RPMI7951 (cell line): ENCODE measurements at places on chromosomes 3 and 15. TPM values are rescaled to one million over a fixed set of nuclear protein-coding genes. Genes with fewer than 3 reads are reported as not detected.
A peak's percentile ranks its signal among the peaks of the same experiment; 100 is the strongest.

DNA sequence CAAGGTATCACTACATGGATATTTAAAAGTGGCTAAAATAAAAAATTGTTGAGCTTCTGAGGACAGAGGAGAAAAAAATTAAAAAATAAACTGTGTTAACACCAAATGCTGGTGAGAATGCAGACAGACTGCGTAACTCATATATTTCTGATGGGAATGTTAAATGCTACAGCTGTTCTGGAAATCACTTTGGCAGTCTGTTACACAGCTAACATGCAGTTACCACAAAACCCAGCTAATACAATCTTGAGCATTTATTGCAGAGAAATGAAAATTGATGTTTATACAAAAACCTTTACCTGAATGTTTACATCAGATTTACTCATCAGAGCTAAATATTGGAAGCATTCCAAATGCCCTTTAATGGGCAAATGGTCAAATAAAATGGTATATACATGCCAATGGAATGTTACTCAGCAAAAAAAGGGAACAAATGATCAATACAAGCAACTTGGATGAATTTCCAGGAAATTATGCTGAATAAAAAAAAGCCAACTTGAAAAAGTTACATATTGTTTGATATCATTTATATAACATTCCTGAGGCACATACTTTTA lies 24.6 kb downstream of the MNS1 start:
- no peak for DNase-seq

GRCh38 chr3:174636451-174636850 lies 222.7 kb upstream of the NAALADL2 start:
- no peak for DNase-seq

DNA sequence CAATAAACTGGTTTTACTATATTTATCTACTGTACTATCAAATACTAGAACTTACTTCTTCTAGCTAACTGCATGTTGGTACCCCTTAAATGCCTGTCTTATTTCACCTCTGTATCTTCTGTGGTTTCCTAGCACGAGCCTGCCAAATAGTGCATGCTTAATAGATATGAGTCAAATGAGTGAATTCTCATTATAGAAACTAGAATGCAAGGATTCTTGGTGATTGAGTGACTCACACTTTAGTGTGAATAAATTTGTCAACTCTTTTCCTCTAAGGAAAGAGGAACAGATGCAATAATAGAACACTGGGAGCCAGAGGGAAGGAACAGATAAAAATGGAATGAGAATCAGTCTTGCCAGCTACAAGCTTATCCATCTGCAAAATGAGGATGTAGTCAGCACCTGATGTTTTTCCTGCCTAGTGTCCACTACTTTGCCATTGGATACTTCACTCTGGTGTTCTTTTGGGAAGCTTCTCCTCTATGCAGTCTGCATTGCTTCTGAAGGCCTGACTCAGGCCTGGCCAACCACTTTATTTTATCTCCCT lies 189.1 kb upstream of the CADPS start:
- no peak for DNase-seq

Gene PLSCR4
- 3.8 and 7.3 TPM in 2 replicates for total RNA-seq

Gene GOLGA6L9
- 1.9 TPM in 2 replicates for total RNA-seq

Gene DZIP1L
- 7.4 and 11.1 TPM in 2 replicates for total RNA-seq

DNA sequence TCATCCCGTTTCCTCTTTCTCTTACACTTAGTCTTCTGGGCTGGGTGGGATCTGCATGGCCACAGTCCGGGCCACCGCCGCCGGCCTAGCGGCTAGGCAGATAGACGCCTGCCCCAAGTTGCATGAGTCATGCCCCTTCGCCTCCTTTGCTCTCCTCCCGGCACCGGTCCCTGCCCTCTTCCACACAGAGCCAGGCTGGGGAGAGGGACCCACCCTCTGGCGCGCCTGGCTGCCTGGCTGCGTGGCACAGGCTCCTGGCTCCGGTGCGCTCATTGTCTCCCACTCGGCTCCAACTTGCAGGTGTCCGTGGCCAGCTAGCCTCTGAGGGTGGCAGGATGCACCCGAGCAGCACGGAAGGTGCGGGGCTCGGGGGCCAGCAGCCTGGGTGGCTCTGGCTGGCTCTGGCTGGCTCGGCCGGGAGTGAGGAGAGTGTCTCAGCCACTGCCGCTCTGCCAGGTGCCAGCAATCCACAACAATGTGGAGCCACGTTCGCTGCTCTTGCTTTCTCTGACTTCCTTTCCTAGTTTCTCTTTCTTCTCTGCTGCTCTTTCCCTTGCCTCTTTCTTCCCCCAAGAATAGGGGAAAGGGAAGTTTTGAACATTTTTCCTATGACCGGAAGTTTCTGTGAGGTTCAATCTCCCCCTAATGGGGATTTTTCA lies 22.4 kb upstream of the MTHFS start:
- DNase-seq: no peak

- DNase-seq: peak; percentile 98
These were observed 57.8 kb upstream of the HRH1 start for GRCh38 chr3:11096266-11097139.

- DNase-seq: peak; percentile 47
These were observed 808 bp downstream of the BCL6 start for GRCh38 chr3:187744169-187745151.

GRCh38 chr3:112770032-112770626 lies 76.5 kb downstream of the CD200R1L start:
- peak; percentile 64 for DNase-seq

Gene AHSG
- not detected in 2 replicates for total RNA-seq

GRCh38 chr15:98734466-98735199 lies 86.3 kb downstream of the IGF1R start:
- DNase-seq: no peak

DNA sequence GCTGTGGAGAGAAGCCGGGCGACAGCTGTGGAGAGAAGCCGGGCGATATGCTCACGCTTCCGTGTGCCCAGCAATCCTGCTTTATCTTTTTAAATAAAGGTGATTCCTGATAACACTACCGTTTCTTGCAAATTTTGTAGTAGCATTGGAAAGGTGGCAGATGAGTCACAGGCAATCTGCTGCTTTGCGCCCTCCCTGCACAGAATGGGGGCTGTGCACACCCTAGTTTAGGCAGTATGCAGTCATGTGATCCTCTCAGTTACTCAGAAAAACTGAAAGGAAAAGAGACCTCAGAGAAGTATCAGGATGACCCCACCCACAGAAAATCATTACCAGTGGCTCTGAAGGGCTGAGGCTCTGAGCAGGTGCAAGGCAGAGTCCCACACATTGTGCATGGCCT lies 24.9 kb upstream of the TMCC1 start:
- no peak for DNase-seq

Gene NAALADL2
- 0.36 and 0.78 TPM in 2 replicates for total RNA-seq

Gene GOLGA6D
- total RNA-seq: not detected in 2 replicates

DNA sequence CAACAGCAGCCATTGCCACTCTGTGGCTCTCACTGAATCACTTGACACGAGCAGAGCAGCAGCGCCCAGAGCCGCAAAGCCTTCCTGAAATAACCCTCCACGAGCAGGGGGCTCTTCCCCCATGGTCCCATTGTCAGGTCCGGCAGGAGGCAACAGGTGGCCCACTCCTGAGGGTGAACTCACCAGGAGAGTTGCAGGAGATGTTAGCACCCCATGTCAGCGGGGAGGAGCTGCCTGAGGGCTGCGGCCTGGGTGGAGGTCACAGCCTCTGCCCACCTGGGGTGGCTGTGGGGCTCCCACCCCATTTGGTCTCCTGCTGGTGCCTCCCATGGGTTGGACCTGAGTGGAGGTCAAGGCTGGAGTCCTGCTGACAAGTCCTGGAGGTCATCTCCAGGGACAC lies 12.3 kb upstream of the C3orf22 start:
- no peak for DNase-seq

GRCh38 chr15:26891448-26892181 lies 24.8 kb downstream of the GABRA5 start:
- DNase-seq: peak; percentile 54

DNA sequence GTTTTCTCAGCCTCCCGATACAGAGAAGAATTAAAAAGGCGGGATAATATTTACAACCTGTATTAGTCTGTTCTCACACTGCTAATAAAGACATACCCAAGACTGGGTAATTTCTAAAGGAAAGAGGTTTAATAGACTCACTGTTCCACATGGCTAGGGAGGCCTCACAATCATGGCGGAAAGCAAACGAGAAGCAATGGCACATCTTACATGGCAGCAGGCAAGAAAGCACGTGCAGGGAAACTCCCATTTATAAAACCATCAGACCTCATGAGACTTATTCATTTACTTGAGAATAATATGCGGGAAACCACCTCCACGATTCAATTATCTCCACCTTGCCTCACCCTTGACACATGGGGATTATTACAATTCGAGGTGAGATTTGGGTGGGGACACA lies 27.5 kb upstream of the RPL39L start:
- no peak for DNase-seq

- no peak for DNase-seq
These were observed 12.7 kb downstream of the SPSB4 start for GRCh38 chr3:141063831-141064230.

GRCh38 chr3:84724877-84725276 lies 233.9 kb upstream of the CADM2 start:
- peak; percentile 58 for DNase-seq

- no peak for DNase-seq
These were observed 158.9 kb upstream of the LPP start for GRCh38 chr3:187995043-187995400.

GRCh38 chr3:127209840-127210653 lies 17.1 kb downstream of the PRR23E start:
- DNase-seq: no peak

- DNase-seq: no peak
These were observed 8.3 kb downstream of the ANXA2 start for GRCh38 chr15:60389261-60390077.

Gene MAP3K13
- 31.0 and 33.1 TPM in 2 replicates for total RNA-seq

- DNase-seq: no peak
These were observed 48.8 kb upstream of the SRGAP3 start for GRCh38 chr3:9298236-9298635.

Gene ESYT3
- 0.12 and 0.20 TPM in 2 replicates for total RNA-seq

Gene HRH1
- 18.8 and 22.6 TPM in 2 replicates for total RNA-seq

DNA sequence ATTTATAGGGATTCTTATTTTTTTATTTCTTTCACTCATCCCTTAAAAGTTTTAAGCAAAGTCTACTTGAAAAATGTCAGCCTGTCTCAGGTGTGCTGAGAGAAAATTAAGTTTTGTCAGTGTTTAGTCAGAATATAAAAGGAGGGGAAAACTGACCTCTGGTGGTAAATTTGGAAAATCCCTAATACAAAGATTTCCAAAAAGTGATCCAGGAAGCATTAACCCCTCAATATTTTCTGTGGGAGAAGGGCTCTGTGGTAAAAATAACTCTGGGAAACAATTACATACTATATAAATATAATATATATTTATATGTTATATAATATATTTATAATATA lies 41.0 kb upstream of the FRMD4B start:
- no peak for DNase-seq

- DNase-seq: peak; percentile 62
These were observed 528.2 kb downstream of the ZIC1 start for GRCh38 chr3:147937341-147937740.

Gene GPR62
- total RNA-seq: not detected in 2 replicates

GRCh38 chr3:156492801-156493261 lies 62.1 kb downstream of the SSR3 start:
- DNase-seq: peak; percentile 77

GRCh38 chr3:171838218-171838720 lies 4.9 kb upstream of the TMEM212 start:
- DNase-seq: peak; percentile 88

- peak; percentile 60 for DNase-seq
These were observed 3.1 kb upstream of the CFAP20DC start for GRCh38 chr3:59052803-59053411.

Gene RASA2
- total RNA-seq: 14.5 and 16.1 TPM in 2 replicates

Gene KLHL40
- total RNA-seq: not detected in 2 replicates

Gene C3orf20
- not detected in 2 replicates for total RNA-seq

DNA sequence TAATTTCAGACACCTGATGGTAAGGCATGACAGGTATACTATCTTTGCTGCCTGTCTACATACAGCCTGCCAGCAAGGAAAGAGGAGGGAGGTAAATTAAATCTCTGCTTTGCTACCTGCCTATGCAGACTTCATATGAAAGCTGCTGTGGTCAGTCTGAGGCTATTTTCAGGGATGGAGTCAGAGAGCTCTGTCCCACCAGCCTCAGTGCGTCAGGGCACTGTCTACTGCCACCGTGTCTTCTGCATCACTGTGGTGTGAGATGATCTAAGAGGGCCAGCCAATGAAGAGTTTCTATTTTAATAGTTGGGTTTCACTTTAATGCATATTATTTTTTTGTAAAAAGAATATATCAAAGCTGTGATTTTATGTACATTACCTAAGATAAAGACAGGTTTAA lies 125.6 kb downstream of the CADPS start:
- DNase-seq: no peak

- no peak for DNase-seq
These were observed 20.7 kb upstream of the TIMP4 start for GRCh38 chr3:12179441-12179840.

DNA sequence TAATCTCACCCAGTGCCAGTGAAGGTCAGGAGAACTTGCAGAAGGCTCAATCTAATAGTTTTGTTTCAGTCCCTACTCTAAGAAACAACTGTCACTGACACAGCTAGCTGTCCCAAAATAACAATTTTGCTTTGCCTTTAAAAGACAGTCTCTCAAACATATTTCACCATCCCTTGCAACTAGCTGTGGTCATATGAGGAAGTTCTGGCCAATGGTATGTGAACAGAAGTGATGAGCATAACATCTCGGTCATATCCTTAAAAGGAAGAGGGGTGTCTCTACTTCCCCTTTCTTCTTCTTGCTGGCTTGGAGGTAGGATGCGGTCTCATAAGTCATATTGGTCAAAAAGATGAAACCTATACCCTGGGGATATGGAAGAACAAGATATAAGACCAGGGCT lies 198.1 kb downstream of the NEK10 start:
- no peak for DNase-seq

Gene PARP15
- total RNA-seq: 0.10 TPM in 1 of 2 replicates, not detected in the other

Gene GAP43
- 0.12 and 0.29 TPM in 2 replicates for total RNA-seq

- peak; percentile 96 for DNase-seq
These were observed 169.1 kb upstream of the CCDC54 start for GRCh38 chr3:107208100-107208499.

DNA sequence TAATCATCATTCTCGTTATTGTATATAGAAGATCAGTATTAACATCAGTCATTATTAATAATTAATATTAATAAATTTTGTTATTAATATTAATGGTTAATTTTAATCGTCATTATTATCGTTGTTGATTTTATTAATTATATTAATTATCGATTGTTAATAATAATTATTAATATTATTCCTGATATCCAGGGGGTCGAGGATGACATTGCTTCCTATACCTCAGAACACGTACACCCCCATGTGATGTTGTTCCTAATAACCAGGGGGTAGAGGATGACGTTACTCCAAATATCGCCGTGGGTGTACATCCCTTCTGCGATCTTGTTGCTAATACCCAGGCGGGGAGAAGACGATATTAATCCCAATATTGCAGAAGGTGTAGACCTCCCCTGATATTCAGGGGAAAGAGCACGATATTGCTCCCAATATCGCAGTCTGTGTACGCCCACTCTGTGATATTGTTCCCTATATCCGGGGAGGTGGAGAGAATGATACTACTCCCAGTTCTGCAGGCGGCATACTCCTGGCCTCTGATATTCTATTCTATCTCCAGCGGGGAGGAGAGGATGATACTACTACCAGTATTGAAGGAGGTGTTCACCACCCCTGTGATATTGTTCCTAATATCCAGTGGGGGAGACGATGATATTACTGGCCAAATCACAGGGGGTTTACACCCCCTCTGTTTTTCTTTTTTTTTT lies 22.3 kb upstream of the BMF start:
- peak; percentile 38 for DNase-seq

Gene CLDN16
- not detected in 2 replicates for total RNA-seq
